ENCODE measurements at places on chromosomes 3 and 15.

GRCh38 chr3:127456471-127457093, 134.0 kb downstream of the TPRA1 start:
- no peak for DNase-seq

- DNase-seq = no peak
These were observed 11.5 kb upstream of the MAP3K13 start for GRCh38 chr3:185351396-185351795.

DNA sequence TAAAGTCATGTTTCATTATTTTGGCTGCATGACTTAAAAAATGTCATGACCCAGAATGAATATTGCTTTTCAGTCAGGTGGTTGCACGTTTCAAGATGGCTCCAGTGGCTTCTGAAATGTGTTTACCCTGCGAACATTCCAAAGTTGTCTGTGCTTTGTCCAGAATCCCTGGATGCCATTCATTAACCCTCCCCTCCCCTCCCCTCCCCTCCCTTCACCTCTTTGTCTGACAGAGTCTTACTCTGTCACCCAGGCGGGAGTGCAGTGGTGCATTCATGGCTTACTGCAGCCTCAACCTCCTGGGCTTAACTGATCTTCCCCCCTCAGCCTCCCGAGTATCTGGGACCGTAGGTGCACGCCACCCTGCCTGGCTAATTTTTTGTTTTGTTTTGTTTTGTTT, 308.0 kb downstream of the PTPRG start:
- no peak for DNase-seq

DNA sequence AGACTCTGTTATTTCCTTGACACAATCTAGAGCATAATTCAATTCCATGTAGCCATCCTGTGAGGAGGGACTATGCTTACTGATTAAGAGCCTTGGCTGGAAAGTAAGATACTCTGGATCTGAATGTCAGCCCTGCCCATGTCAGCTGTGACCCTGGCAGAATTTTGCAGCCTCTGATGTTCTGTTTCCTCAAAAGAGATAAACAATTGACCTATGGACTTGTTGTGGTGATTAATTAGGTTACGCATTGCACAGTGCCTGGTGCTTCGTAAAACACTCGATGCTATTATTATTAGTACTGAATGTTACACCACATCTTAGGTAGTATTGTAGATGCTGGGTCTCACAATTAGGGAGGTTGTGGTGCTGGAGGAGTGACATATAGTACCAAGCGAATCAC, 161.3 kb upstream of the MEIS2 start:
- no peak for DNase-seq

DNA sequence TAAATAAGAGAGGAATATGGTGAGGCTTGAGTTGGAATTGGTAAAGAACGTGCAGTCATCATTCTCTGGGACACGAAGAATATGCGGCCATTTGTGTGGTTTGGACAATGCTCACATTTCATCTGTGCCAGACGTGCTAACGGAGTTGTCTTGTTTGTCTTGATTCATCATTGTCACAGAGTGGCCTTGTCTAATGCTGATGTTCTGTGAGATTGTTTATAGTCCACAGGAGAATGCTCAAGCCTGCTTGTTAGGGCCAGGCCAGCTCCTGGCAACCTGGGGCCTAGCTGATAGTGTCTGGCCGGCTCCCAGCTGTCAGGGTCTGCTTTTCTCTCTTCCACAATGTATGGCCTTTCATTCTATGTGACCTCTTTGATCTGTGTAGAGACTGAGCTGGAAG, 384.7 kb downstream of the EDEM1 start:
- DNase-seq = no peak

DNA sequence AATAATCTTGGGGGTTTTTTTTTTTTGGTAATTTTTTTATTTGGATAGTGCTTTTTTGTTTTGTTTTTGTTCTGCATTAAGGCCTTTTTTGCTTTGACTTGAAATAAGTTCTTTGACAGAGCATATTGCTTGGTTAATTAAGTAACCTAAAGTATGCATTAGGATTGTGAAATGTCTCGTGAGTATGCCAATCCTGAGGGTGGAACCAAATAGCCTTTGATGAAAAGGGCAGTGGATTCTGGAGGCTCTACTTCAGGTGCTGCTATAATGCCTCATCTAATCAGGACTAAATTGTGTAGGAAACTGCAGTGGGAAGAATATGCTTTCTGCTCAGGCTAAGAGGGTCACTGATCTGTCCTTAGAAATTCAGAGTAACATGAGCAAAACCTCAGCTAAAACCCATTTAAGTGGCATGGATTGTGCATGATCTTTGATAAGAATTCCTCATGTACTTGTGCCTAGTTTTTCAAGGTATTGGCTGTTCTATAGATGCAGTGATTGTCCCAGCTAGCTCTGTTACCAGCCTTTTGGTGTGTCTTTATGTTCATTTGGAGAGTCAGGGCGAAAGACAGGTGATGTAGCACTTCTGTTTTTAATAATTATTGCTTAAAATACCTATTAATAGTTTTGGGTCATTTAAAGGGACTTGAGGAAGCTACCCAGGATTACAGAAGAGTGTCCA, 15.4 kb downstream of the CDV3 start:
- DNase-seq = no peak

- no peak for DNase-seq
These were observed 28.6 kb downstream of the ABTB1 start for GRCh38 chr3:127701280-127701911.

- DNase-seq = no peak
These were observed 235.8 kb downstream of the RAP2B start for GRCh38 chr3:153397794-153398193.

- no peak for DNase-seq
These were observed 915 bp upstream of the KCTD6 start for GRCh38 chr3:58490860-58491501.

DNA sequence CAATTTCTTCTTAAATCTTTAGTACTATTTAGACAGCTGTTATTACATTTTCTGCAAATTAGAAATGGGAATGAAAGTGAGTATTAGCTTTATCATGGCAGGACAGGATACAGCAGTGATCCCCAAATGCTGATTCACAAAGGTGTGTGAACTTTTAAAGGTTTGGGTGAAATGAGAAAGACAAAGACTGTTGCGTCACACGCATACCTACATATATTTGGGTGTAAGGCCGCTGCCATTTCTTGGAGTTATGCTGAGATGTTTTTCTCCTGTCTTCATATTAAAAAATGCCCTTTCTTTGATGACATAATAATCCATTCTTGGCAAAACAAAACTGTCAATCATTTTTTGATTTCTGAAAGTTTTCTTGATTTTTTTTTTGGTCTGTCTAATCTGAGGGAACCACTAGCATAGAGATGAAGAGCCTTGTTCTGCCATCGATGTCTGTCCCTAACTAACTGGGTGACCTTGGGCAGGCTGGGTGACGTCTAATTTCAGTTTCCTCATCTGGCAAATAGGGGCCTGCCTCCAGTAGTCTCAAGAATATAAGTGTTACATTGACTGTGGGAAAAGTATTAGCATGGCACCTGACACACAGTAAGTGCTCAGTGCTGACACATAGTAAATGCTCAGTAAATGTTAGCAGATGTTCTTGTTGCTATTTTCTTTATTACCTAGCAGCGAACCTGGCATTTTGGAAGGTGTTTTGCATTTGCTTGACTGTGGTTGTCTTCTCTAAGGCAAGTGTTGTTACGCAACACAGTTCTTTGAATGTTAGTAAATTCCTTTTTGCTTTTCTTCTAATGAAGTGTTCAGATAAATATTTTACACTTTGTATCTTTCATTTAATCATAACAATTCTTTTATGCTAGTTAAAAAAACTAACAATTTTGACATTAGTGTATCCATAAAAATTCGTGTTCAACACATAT, 5.0 kb downstream of the MITF start:
- no peak for DNase-seq

DNA sequence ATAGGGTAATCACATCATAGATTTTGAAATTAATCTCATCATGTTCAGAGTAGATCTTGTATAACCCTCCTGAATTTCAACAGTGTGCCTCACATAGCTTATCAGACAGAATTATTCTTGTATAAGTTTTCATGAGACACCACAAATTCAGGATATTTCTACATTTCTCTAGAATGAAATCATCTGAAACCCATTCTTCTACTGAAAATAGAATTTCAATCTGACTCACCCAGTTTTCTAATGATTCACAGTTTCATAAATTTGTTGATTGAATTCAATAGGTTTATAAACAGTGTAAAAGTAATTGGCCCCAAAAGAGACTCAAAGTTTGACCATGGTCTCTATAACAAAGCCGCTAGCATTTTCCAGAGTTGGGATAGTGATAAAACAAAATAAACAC, 1082.6 kb upstream of the EPHA6 start:
- DNase-seq = no peak

GRCh38 chr3:196108075-196108743, 26.3 kb upstream of the TFRC start:
- DNase-seq = no peak

DNA sequence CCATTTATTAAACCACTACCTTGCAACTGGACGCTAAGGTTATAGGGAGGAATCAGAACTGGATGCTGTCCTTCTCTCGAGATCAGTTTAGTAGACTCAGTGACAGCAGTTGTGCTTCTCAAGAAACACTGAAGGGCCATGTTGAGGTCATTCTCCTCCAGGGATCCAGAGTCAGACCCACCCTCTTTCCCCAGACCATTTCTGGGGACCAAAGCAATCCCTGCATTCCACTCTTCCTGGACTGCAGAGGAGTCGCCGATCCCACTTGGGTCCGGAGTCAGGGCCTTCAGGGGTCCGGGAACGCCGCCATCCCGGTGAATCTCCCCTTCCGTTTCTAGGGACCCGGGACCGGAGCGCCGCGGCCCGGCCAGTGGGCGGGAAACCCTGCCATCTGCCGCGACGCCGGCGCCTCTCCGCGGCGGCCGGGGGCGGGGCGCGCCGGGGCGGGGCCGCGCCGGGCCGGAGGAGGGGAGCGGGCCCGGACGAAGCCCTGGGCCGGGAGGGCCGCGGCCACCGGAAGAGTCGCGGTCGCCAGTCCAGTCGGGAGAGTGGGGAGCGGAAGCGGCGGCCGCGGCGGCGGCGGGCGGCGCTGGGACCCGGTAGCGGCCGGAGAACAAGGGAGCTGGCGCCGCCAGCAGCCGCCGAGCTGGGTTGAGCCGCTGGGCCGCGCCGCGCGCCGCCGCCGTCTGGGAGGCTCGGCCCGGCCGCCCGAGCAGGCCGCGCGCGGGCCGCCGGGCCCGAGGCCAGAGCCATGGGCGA, at the start of gene DVL3:
Gene DVL3 (plus strand): TSS at position 493 of the 759 bp plus-strand sequence. CDS start 259 bp downstream, at position 752.
- DNase-seq = no peak

- no peak for DNase-seq
These were observed 27.2 kb upstream of the TNFSF10 start for GRCh38 chr3:172550347-172550943.

DNA sequence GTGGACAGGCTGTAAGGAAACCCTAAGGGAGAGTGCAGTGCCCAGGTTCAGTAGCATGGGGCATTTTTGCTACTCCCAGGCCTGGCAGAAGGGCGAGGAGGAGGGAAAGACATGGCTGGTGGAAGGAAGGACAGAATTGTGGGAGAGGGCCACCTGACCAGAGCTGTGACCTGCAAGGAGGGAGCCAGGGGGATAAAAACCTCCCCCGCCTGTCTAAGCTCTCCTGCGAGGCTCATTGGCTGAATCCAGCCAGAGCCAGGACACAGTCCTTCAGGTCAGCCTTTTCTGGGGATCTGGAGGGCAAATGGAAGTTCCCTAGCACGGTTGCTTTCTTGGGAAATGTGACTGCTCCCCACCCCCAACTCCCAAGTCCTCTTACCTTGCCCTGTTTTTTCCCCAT, 13.3 kb upstream of the ANKDD1A start:
- no peak for DNase-seq

- DNase-seq = no peak
These were observed 35.8 kb downstream of the NIPA2 start for GRCh38 chr15:22874256-22874655.

- DNase-seq = no peak
These were observed 42.2 kb upstream of the GNB5 start for GRCh38 chr15:52233405-52233804.

- no peak for DNase-seq
These were observed 16.8 kb upstream of the NMNAT3 start for GRCh38 chr3:139694542-139694941.

- no peak for DNase-seq
These were observed 331.2 kb upstream of the DCBLD2 start for GRCh38 chr3:99232696-99233095.

DNA sequence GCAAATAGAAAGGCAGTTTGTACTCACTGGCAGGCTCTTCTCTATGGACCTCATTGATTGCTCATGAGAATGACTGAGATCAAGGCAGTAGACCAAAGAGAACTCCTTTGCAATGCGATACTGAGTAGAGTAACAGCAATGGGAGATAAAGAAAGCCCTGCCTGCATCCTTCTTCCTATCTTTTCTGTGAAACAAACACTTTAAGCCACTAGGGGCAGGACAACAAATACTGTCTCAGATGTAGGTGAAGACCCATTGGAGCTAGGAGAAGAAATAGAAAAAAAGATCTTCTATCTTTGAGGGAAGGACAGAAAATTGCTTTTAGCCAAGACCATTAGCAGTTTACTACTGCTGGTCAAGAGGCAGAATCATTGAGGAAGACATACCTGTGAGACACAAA, 117.6 kb upstream of the IGSF10 start:
- DNase-seq = no peak

- DNase-seq = no peak
These were observed 60.5 kb downstream of the GTPBP8 start for GRCh38 chr3:113051302-113051711.

GRCh38 chr15:40957581-40958051, 4.3 kb downstream of the CHAC1 start:
- DNase-seq = no peak

DNA sequence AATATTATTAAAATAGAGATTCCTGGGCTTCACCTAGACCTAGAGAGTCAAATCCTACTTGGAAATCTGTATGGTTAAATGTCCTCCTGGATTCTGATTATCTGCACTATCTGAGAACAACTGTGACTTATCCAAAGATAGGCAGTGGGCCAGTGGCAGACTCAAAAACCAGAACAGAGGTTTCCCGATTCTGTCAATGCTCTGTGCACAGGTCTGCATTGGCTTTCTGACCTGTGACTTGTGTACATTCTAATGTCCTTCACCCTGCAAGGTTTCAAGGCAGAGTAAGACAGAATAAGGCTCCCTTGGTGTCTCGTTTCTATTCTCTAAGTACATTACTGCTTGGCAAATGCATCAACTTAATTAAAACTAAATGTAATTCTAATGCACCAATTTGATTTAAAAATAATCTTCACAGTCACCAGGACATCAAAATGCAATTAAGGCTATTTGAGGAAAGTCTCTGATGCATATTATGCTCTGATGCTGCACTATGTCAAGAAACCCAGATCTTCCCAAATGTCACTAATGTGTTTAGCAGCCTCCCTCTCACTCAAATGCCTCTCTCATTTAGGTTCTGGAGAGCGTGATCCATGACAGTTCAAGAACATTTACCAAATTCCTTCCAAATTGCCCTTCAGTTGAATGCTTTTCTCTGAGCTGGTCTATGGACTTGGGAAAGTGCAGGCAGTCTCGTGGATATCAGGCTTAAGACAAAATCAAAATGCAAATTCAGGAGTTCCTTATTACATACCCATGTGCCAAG, 140.1 kb downstream of the STAC start:
- DNase-seq = no peak

- DNase-seq = no peak
These were observed 2.6 kb upstream of the TIGIT start for GRCh38 chr3:114290911-114291901.

All from cortex of kidney (tissue), 1 donor.